Body of pancreas (tissue), 4 donors: ENCODE measurements at places on chromosomes 2 and 18. TPM values are rescaled to one million over a fixed set of nuclear protein-coding genes. Genes with fewer than 3 reads are reported as not detected.

ASXL3 gene
- 3.6 TPM for total RNA-seq

CDCA7 gene
- total RNA-seq = 3.6 TPM

ABCB11 gene
- total RNA-seq = 0.33 TPM

SERPINB11 gene
- not detected for total RNA-seq

KIF1A gene
- 79.1 TPM for total RNA-seq

CBLN2 gene
- not detected for total RNA-seq

FRZB gene
- 0.66 TPM for total RNA-seq

AMER3 gene
- total RNA-seq = 0.33 TPM

LBX2 gene
- 2.3 TPM for total RNA-seq

SERPINB4 gene
- total RNA-seq = not detected

DDX18 gene
- 30.1 TPM for total RNA-seq

EN1 gene
- total RNA-seq = not detected

MDH1 gene
- 93.9 TPM for total RNA-seq

ERFE gene
- 0.66 TPM for total RNA-seq

ATOH8 gene
- 14.5 TPM for total RNA-seq

CDK5R2 gene
- total RNA-seq = 0.78 TPM

KIAA2012 gene
- not detected for total RNA-seq

PDE1A gene
- total RNA-seq = 4.0 TPM
